ENCODE measurements at places on chromosomes 2 and 18. TPM values are rescaled to one million over a fixed set of nuclear protein-coding genes. Genes with fewer than 3 reads are reported as not detected.

Gene FAHD2A
- 24.6 TPM for total RNA-seq

Gene CYP26B1
- under 0.01 TPM for total RNA-seq

Gene SGO2
- total RNA-seq, result 1.1 TPM

Gene PLB1
- 2.4 TPM for total RNA-seq

Gene LYPD6
- 12.0 TPM for total RNA-seq

Gene MALT1
- 37.8 TPM for total RNA-seq

Gene SLC25A12
- 10.5 TPM for total RNA-seq

Gene FN1
- 4,928 TPM for total RNA-seq

Gene TACR1
- total RNA-seq, result 0.29 TPM

Gene RIT2
- total RNA-seq, result not detected

Gene CABYR
- total RNA-seq, result 2.9 TPM

Gene PRSS56
- total RNA-seq, result not detected

Gene MC2R
- not detected for total RNA-seq

Gene NAT8
- total RNA-seq, result not detected

Gene NEU4
- not detected for total RNA-seq

Gene GAL3ST2
- 0.14 TPM for total RNA-seq

Gene TANC1
- total RNA-seq, result 43.3 TPM

Gene MALL
- 2.4 TPM for total RNA-seq

Gene SLC39A6
- total RNA-seq, result 100 TPM

Gene SERTAD2
- 6.1 TPM for total RNA-seq

Gene PLCD4
- 1.4 TPM for total RNA-seq

Gene FKBP1B
- 2.0 TPM for total RNA-seq

Gene KCNG2
- not detected for total RNA-seq

Gene MCEE
- 12.6 TPM for total RNA-seq

Gene DSC3
- total RNA-seq, result under 0.01 TPM

Gene RAB11FIP5
- total RNA-seq, result 51.0 TPM

Gene PECR
- 1.5 TPM for total RNA-seq

Gene NETO1
- 0.72 TPM for total RNA-seq

Gene MBD5
- 25.6 TPM for total RNA-seq

Gene SERPINB11
- total RNA-seq, result not detected

Gene EHBP1
- 41.6 TPM for total RNA-seq

Gene IL36G
- not detected for total RNA-seq

Measured in placental pericyte (primary cell).